MCF 10A (cell line): ENCODE measurements at places on chromosomes 16 and 17. TPM values are rescaled to one million over a fixed set of nuclear protein-coding genes. Genes with fewer than 3 reads are reported as not detected.
A peak's percentile ranks its signal among the peaks of the same experiment; 100 is the strongest.

DNA sequence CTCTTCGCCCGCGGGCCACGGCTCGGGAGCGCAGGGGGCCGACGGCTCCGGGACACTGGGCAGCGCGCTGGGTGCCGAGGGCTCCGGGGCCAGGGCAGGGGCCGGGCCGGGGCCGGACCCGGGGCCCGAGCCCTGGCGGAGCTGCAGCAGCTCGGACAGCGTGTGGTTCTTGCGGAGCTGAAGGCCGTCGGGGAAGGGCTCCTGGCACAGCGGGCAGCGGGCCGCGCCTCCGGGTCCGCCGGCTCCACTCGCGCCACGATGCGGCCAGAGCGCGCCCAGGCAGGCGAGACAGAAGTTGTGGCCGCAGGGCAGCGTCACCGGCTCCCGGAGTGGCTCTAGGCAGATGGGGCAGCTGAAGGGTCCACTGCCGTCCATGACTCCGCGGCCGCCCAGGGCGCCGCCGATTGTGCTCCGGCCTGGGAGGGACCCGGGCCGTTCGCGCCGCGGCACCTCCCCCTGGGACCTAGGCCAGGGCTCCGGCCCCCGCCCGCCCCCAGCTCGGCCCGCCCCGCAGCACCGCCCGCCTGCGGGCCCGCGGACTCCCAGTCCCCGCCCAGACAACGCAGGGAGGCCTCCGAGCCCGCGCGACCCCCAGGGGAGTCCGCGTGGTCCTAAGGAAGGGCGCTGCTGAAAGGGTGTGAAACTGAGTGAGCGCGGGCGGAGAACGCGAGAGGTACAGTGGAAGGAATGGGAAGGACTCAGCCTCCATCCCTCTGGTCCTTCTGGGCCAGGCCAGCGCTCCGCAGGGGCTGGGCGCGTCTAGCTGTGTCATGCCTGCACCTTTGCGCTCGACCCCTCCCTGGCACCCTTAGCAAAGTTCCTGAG lies at the start of gene TRIM47:
Gene TRIM47 (minus strand): TSS at position 408 of the 825 bp plus-strand sequence. CDS start 33 bp downstream, at position 375.
- DNase-seq, result peak; percentile 64

Gene PRSS33
- not detected in 2 replicates for total RNA-seq

Gene SAMD14
- total RNA-seq, result 0.09 TPM in 1 of 2 replicates, not detected in the other

- peak; percentile 76 for DNase-seq
These were observed 143.8 kb upstream of the CRHR1 start for GRCh38 chr17:45640141-45640850.

GRCh38 chr16:20920091-20920490 lies 19.5 kb downstream of the LYRM1 start:
- DNase-seq, result no peak

- no peak for DNase-seq
These were observed 398.5 kb downstream of the HAPSTR1 start for GRCh38 chr16:9489835-9490467.

DNA sequence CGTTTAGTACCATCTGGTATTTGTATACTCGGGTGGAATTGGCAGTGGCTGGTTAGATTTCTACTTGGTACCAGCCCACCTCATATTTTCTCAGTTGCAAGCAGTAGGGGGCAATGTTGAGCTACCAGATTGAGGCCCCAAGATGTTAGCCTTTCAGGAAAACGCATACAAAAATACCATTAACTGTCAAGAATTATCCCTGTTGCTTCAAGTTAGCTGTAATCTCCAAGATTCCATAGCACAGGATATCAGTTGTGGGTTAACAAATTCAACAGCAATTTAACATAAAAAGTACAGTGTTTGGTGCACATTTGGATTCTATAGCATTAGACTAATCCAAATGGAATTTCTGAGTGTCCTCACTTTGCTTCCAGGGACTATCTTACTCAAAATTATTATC lies 188.2 kb downstream of the FTO start:
- DNase-seq, result peak; percentile 77

GRCh38 chr16:9469512-9469911 lies 378.1 kb downstream of the HAPSTR1 start:
- no peak for DNase-seq

DNA sequence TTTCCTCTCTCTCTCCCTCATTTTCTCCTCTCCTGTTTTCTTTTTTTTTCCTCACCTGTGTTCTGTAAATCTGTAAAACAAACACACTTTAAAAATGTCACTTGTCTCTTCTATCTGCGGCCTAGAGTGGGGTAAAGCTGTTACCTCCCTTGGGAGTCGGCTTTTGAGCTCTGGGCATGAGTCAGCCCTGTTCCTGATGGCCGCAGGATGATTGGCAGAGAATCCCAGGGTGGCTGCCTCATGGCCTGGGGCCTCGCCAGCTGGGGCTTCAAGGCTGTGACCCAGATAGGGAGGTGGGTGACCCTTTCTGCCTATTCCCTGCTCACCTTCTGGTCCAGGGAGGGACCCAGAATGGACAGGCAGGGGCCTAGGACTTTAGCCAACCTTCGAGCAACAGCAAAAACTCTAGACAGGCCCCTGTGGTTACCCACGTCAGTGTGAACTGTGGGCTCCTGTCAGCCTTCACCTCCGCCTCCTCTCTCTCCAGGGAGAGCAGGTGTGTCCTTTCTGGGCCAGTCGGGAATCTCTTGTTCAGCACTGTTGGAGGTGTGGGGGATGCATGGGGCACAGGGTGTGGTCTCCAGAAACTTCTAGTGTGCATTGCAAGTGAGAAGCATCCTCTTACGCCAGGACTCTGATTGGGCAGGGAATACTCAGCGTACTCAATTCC lies 87.4 kb downstream of the RAP1GAP2 start:
- peak; percentile 75 for DNase-seq

Gene PRR35
- total RNA-seq, result not detected in 2 replicates

Gene METTL2A
- 25.4 and 28.0 TPM in 2 replicates for total RNA-seq

Gene DRC3
- total RNA-seq, result 2.3 and 3.1 TPM in 2 replicates

Gene SOCS3
- 2.5 and 4.8 TPM in 2 replicates for total RNA-seq

- no peak for DNase-seq
These were observed 151.0 kb upstream of the CDC42EP4 start for GRCh38 chr17:73462823-73463222.

DNA sequence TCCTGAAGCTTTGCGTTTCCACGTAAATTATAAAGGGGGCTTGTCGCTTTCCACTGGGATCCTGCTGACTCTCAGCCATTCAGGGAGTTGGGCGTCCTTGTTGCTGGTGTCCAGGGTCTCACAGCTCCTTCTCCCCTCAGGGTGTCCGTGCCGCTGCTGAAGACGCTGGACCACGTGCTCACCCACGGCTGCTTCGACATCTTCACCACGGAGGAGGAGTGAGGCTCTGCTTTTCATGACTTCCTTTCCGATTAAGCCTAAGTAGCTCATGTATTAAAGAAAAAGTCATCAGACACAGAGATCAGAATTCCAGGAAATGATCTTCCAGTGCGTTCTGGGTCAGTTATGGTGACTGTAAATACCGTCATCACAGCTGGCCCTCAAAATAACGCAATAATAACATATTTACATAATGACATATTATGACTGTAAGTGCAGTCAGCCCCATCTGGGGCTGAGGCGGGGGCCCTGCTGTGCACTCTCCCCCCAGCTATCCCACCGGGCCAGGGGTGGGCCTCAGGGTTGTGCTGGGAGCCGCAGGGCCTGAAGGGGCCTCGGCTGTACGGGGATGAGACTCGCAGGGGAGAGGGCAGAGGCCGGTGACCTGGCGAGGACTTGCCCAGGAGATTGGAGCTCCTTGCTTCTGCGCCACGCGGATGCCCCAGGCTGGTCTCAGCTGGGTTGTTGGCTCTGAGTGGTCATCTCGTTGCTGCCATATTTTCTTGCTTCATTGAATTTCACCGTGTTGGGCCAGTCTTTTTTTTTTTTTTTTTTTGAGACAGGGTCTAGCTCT lies 92.9 kb upstream of the ZNF750 start:
- no peak for DNase-seq

DNA sequence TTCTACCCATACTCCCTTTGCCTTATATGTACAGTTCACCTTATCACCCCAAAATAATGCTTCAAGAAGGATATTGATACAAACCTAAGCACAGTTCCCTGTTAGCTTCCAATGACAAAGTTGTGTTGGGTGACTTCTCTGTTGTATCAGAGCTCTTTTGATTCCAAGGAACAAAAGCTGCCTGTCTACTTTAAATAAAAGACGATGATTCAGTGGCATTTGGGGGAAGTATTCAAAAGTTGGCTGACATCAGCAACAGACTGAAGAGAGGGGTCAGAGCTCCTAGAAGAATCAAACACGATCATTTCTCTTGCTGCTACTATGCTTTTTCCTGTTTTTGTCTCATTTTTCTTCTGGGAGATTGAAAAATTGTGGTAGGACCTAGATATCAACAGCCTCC lies 69.4 kb upstream of the CA10 start:
- DNase-seq, result no peak

Gene CMTM2
- total RNA-seq, result not detected in 2 replicates

Gene TMEM100
- total RNA-seq, result 1.1 and 1.7 TPM in 2 replicates
